Non-pigmented ciliary epithelial cell (primary cell): ENCODE measurements at places on chromosomes 11 and 22.

DNA sequence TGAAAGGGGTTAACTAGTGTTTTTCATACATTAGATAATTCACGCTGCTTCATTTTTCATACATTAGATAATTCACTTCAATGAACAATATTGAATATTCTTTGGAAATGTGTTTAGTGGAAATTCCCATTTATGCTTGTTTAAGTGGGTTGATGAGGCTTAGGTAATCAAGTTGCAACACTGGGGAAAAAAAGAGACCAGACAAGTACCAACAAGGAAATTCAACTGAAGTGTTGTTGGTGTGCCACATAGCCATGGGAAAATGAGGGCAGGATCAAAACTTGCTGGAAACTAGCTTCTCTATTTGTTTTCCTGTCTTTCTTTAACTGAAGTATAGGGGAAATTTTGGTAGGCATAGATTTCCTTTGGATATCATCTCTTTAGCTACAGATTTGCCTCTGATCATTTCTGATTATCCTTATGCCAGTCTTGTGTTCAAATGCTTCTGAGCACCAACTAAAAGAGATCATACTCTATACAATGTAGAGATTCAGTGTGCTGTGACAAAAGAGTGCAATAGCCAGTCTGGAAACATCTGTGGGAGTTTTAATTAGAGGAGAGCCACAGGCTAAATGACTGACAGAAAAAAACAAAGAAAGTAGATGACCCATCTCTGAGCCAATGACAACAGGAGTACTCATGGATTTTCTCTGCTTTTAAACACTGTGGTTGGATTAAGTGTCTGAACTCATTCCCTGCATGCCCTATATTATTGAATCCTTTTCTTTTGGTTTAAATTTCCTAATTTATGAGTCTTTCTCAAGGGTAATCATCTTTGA lies 67.6 kb upstream of the CTSC start:
- DNase-seq = no peak

DNA sequence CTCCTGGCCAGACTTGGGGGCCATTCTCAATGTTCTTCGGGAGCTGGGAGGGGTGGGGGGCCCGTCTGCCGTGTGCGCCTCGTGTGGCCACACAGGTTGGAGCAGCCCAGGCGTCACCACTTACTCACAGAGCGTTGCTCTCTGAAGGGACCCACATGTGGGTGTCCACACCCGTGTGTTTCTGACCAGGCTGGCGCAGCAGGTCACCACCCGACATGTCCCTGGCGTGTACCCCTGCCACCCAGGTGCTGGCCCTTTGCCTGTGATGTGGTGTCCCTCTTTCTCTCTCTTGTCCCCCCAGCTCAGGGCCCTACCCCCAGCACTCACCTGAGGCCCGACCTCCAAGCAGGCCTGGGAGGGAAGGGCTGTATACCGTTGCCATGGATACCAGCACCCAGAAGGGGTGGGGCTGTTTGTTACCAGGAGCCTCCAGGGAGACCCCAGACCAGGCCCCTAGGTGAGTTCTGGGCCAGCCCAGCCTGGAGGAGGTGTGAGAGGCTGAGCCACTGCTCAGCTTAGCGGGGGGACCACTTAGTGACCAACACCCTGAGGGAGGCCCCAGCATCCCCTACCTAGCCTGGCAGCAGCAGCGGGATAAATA lies 1.4 kb downstream of the LMNTD2 start:
- DNase-seq = no peak

DNA sequence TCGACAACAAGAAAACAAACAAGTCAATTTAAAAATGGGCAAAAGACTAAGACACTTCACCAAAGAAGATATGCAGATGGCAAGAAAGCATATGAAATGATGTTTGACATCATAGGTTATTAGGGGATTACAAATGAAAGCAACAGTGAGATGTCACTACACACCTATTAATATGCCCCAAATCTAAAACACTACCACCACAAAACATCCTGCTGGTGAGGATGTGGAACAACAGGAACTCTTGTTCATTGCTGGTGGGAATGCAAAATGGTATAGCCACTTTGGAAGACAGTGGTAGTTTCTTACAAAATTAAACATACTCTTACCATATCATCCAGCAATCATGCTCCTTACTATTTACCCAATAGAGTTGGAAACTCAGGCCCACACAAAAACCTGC lies 29.0 kb downstream of the PRRG4 start:
- DNase-seq = no peak

DNA sequence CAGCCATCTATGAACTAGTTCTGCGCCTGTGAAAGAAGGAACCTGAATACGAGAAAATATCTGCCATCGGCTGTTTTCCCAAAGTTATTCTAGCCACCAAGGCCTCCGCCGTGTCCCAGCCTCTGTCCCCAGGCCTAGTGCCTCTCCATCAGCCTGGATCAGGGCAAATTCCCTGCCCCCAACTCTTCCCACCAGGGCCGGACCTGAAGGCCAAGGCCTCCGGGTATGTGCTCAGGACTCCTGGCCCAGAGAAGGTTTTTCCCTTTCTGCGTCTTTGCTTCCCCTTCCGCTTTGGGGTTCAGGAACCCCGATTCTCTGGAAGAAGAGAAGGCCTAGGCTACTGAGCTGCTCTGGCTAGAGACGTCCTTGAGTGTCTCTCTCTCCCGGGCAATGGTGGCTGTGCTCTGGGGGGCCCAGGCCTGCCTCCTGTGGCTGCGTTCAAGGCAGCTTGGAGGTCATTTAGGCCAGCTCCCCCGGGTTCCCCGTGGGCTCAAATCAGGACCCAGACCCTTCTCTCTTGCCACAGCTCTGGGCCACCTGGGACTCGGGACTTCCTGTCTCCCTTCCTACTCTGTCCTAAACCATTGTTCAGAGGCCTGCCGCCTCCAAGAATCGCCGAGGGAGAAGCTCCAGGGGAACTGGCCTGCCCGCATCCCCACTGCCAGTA lies 1.6 kb downstream of the ALX4 start:
- DNase-seq = no peak

GRCh38 chr22:49417833-49418232 lies 409.8 kb downstream of the BRD1 start:
- no peak for DNase-seq

GRCh38 chr11:108959105-108959761 lies 294.4 kb downstream of the DDX10 start:
- DNase-seq = no peak

- no peak for DNase-seq
Measured at GRCh38 chr11:61910187-61911127, 6.9 kb downstream of the RAB3IL1 start.

GRCh38 chr22:47276450-47276820 lies 514.0 kb downstream of the TBC1D22A start:
- no peak for DNase-seq

- DNase-seq = no peak
Measured at GRCh38 chr11:5276697-5277096, 7.0 kb upstream of the HBE1 start.

DNA sequence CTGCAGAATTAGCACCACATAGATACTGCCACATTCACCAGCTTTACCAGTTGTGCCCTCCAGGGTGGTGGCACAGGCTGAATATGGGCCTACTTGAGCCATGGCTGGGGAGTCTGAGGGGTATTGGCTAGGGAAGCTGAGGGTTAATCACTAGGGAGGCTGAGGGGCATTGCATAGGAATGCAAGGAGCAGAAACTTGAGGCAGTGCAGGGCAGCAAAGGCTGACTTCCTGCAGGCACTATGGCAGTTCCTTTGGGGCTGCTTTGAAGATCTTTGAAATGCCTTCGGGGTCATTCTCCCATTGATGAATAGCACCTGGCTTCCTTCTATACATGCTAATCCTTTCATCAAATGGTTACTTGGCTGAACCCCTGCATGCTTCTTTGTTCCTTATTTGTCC lies 171.5 kb downstream of the RCN1 start:
- DNase-seq = no peak

DNA sequence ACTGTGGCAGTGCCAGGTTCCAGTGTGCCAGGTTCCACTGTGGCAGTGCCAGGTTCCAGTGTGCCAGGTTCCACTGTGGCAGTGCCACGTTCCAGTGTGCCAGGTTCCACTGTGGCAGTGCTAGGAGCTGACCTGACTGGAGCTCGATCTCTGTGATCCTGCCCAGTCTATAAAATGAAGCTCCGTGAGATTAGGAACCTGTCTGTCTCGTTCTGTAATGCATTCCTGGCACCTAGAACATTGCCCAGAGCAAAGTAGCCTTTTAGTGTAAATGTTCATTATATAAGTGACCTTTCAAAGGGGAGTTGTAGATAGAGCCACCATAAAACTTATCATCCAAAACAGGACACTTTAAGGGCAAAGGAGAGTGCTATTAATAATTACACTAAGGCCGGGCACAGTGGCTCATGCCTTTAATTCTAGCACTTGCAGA lies 36.0 kb downstream of the ART5 start:
- no peak for DNase-seq

GRCh38 chr11:108500169-108500568 lies 2.0 kb upstream of the POGLUT3 start:
- DNase-seq = no peak

DNA sequence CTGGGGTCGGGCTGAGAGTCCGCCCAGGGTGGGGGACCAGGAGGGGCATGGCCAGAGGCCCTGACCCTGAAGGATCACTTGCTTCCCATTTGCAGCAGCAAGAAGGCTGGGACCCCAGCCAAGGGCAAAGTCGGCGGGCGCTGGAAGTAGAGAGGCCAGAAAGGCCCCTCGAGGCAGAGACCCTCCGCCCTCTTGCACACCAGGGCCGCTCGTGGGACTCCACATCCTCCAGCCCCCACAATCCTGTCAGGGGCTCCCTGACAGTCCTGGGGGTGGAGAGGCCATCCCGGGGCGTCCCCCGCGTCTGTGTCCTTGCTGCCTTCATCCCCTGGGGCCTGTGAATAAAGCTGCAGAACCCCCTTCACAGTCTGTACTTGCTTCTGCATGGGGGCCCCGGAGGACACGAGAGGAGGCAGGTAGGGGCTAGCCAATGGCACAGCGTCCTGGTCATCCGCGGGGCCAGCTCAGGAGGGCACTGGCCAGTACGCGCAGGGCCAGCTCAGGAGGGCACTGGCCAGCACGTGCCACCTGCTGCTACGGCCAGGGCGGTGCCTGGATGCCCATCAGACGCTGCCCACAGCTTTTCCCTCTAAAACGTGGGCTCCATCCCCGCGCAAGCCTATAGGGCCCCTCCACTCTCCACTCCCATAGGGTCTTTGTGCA lies 8.7 kb upstream of the MRPL23 start:
- DNase-seq = no peak

DNA sequence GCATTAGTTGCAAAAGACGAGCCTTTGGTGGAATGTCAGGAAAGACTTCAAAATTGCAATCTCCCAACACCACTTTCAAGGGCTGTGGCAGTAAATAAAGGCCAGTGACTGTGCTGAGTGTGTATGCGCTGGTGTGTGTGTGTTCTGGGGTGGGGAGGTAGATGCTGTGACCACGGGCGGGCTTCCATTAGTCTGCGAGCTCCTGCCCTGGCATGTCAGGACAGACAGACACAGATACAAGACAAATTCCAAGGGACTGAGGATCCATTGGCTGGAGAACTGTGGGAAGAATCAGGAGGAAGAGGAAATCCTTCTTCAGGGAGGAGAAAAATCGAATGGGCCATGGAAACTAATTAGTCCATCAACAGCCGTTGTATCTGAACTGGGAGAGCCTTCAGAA lies 83.6 kb downstream of the FEZ1 start:
- DNase-seq = no peak

DNA sequence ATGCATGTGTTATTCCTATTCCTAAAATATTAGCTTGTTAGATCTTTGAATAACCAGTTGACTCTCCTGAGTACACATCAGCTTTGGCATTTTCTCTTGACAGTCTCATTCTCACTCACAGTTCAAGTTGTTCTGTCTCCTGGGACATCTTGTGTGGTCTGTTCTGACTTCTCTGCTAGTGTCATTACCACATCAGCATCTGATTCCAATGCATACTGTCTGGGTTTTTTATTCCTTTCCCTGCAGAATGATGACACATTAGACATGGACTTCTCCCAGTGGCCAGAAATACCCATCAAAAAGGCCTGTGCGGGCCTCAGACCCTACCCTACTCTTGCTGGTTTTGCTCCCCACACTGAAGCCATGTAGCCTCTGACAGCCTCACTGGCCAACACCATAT lies 2.7 kb downstream of the ZNF74 start:
- DNase-seq = no peak

GRCh38 chr22:26322179-26322905 lies 106.7 kb upstream of the ASPHD2 start:
- peak; percentile 76 for DNase-seq

DNA sequence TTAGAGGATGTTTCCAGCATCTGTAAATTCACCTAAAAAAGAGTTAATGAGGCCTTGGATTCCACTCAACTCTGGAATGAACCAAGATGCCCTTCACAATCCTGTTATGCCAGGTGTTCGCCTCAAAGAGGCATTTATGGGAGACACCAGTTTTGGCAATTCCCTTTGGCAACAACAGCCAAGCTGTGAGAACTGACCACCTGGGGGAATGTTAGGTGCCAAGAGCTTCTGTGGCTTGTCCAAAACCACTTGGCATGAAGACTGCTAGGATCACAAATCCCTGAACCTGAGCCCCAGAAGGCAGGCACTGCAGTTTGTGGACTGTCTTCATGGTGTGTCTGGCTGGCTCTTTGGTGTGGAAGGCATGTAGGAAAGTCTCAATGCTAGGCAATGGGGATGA lies 164.4 kb upstream of the BDNF start:
- DNase-seq = no peak

- no peak for DNase-seq
Measured at GRCh38 chr11:96194581-96195374, 148.2 kb downstream of the MAML2 start.

GRCh38 chr11:60528934-60529333 lies 13.7 kb downstream of the MS4A13 start:
- DNase-seq = no peak

GRCh38 chr11:86174101-86175046 lies 70.2 kb upstream of the EED start:
- peak; percentile 92 for DNase-seq

GRCh38 chr11:19243143-19243542 lies 2.4 kb upstream of the E2F8 start:
- DNase-seq = no peak

GRCh38 chr11:61971248-61972111 lies 4.0 kb upstream of the FTH1 start:
- peak; percentile 97 for DNase-seq

DNA sequence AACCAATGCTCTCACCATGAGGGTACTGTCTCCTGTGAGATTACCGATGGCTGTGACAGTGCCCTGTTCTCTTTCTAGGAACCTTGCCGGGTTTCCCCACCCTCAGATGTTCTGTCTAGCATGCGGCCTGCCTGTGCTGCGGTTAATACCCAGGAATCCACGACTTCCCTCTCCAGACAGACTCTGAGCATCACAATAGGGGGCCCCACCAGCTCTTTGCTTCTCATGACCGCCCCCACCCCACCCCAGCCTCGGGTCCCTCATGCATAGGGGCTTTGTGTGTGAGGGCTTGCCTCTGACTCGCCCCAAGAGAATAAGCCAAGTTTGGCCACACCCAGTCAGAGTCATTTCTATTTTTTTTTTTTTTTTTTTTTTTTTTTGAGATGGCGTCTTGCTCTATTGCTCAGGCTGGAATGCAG lies 10.3 kb downstream of the PARVG start:
- DNase-seq = no peak

DNA sequence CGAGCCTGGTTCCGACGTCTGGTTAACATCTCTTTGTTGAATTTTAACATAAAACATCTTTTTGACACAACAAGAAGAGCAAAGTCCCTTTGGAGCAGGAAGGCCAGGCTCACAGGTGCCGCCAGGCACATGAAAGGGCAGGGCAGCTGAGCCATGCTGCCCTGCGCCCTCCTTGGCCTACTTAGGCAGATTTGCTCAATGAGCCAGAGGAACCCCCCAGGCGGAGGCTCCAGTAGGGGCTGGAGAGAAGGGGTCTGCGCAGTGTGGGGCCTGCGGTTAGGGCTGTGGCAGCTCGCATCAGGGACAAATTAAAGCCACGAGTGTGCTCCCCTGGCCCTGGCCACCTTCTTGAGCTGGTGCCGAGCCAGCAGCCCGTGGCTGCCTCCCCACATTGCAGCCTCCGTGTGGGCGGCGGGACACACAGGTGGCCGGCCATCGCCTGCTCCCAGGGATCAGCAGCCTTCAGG lies 9.9 kb upstream of the SLC22A12 start:
- DNase-seq = no peak
